Inflammatory macrophage (primary cell): ENCODE measurements at places on chromosomes 12 and 14.

DNA sequence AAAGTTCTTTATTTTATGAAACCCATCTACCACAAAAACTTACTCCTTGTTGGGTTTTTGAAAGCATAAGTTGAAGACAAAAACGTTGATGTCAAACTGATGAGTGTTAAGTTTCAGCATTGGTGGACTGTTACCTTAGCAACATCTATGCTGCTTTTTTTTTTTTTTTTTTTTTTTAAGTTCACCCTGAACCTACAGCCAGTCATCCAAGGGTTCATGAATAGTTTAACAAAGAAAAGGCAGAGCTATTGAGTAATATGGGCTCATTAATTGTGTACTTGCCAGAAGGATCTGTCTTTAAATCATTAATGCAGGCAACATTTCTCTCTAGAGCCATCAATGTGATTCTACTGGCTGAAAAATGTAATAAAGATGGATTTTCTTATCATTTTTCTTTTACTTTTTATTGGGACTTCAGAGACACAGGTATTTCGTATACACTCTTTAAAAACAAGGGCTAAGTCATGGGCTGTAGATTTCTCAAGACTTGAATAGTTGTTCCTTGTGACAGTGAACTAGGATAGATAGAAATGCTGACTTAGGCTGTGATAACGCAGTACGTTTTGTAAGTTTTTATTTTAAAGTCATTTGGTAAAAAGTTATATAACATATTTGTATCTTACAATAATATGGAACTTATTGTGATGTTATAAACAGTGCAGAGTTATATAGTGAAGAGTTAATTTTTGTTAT lies at the start of gene PTPRQ:
Gene PTPRQ (plus strand): TSS at position 262 of the 693 bp plus-strand sequence. CDS start 111 bp downstream, at position 373.
- DNase-seq = no peak

GRCh38 chr14:91416744-91417119 lies 888 bp downstream of the CCDC88C start:
- no peak for DNase-seq

DNA sequence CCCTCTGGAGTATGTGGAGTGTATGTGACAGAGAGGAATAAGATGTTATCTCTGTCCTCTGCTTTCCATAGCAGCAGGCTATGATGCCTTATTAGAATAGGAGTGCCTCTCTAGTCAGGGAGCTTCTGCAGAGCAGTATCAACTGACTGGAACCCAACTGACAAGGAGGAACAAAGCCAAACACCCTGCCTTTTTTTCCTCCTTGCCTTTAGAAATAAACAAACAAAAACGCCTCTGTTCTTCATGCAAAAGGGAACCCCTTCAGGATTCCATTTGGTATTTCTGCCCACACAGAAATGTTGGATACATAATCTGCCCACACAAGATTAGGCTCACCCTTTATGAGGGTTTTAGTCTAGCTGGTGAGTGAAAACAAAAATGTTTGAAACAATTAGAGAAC lies 50.3 kb downstream of the VRK1 start:
- no peak for DNase-seq

DNA sequence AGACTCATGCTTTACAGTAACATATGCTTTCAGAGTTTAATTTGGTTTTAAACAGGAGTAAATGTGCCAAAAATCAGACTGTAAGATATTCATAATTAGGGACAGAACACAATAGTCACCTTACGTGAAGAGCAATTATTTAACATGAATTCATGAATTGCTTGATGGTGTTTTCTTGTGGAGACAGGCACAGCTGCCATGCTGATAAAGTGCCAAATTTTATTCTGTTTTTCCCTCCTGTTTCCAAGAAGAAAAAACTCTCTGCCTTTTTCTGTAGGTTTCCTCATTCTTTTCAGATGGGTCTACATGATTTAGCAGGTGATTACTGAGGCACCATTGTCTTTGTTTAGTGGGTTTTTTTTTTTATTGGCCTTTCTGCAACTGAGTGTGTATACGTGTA lies 80.1 kb downstream of the C12orf42 start:
- no peak for DNase-seq

DNA sequence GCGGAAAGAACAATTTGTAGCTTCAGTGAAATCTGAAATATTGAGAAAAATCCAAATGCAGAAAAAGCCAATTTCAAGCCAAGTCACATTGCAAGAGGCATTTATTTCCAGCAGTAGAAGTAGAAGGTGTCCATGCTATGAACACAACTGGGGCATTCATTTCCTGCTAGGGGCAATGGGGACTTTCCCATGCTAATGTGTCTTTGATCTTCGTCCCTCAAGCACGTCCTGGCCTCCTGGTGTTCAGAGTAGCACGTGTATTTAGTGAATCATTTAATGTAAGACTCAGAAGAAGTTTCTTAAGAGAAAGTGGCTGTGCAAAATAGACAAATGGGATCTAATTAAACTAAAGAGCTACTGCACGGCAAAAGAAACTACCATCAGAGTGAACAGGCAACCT lies 267.9 kb downstream of the TMEM132C start:
- no peak for DNase-seq

GRCh38 chr14:59918824-59919569 lies 947 bp upstream of the LRRC9 start:
- DNase-seq = peak; percentile 44

DNA sequence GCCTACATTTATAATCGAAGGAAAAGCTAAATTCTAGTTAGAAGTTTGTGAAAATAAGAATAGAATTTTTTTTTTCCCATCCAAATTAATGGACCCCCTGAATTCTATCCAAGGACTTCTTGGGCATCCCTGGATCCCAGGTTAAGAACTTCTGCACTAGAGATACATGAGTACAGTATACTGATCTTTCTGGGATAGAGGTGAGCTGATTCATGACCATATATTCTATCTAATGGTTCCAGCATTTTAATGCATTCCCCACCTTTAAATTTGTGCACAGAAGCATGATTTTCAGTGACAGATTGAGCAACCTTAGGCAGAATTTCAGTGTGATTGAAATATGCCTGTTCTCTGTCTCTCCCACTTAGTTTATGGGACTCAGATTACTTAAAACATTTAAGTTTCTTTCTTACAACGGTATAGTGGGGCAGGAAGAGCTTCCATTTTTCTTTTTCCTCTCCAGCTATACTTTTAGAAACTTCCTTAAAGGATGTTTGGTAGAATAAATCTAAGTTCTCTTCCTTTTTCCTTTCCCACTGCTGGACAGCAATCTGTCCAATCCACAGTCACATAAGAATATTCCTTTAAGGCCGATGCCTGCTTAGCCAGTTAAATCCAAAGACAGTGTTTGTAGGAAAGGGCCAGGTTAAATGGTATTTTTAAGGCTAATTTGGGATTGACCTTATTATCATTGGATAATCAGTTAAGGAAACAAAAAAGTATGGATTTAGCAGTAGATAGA lies 6.7 kb downstream of the MDM2 start:
- DNase-seq = no peak

- DNase-seq = no peak
These were observed 23.6 kb upstream of the WNK1 start for GRCh38 chr12:728781-729180.

DNA sequence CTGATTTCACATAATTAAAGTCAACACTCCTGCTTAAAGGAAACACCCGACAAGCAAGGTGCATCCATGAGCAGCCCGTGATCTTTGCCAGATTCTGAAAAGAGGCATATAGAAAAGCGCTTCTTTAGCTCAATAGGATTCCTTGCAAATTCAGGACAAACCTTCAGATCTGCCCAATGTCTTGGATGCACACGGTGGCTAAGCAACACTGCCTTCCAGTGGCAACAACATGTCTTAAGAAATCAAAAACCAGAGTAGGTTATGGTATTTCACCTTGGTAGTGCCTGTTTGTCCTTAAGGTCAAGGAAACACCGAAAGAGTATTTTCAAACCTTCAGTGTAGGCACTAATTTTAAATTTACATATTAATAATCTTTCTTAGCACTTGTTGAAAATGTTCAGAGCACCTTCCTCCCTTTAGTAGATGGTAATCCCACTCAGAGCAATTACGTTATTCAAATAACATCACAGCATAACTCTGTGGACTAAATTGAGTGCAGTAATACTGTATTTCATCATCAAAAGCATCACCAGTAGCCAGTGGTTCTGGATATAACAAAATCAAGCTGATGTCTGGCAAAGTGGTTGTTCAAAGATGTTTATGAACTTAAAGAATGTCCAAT lies 58.0 kb upstream of the CDKN3 start:
- DNase-seq = no peak

- DNase-seq = no peak
These were observed 74.7 kb downstream of the DIO3 start for GRCh38 chr14:101635749-101636560.
